ENCODE measurements at places on chromosomes 7 and 10.

DNA sequence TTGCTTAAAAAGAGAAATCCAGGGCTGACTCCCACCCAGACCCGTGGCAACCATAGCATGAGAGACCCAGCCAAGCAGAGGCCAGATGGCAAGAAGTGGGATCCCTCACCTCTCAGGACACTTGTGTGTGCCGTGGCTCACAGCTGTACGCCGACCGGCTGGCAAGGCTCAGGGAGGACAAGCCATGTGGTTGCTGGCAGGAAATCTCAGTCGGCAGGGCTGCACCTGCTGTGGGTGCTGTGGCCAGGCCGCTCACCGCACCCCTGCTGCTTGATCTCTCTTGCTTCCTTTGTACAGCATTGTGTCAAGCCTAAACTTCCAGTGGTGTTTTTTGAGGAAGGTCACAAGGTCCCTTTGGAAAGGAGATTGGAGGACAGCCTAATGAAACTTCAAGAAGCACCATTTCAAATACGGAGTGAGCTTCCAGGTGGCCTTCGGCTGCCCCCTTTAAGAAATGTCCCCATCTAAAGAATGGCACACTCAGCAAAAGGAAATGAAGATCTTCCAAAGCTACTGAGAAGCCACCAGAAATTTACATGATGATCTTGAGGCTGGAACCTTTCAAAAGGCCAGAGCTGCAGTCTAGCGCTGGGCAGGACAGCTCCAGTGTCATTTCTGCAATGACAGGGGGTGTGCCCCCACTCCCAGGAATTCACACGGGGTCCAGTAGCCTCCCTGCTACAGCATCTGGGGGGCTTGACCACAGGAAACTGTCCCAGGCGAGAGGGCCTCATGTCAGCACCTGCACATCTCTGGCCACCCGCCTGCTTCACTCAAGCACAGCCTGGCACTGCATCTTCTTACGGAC lies 409.0 kb upstream of the MGMT start:
- DNase-seq: no peak

DNA sequence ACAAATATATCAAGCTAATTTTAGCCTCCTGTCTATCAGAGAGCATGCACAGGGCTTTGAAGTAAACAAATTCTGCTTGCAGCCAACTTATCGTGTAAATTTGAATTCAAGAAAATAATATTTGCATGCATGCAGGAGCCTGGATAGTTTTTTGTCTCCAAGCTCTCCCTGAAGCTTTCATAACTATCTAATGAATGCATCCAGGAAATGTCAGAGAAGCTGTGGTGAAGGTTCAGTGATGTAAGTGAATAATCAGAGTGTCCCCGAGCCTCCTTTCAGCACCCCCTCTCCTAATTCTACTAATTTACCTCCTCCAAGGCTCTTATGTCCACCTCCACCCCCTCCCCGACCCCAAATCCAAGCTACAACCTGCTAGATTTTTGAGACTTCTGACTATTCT lies 172.0 kb upstream of the ZNF32 start:
- DNase-seq: no peak

GRCh38 chr7:2520761-2521290 lies 1.3 kb downstream of the LFNG start:
- DNase-seq: no peak

DNA sequence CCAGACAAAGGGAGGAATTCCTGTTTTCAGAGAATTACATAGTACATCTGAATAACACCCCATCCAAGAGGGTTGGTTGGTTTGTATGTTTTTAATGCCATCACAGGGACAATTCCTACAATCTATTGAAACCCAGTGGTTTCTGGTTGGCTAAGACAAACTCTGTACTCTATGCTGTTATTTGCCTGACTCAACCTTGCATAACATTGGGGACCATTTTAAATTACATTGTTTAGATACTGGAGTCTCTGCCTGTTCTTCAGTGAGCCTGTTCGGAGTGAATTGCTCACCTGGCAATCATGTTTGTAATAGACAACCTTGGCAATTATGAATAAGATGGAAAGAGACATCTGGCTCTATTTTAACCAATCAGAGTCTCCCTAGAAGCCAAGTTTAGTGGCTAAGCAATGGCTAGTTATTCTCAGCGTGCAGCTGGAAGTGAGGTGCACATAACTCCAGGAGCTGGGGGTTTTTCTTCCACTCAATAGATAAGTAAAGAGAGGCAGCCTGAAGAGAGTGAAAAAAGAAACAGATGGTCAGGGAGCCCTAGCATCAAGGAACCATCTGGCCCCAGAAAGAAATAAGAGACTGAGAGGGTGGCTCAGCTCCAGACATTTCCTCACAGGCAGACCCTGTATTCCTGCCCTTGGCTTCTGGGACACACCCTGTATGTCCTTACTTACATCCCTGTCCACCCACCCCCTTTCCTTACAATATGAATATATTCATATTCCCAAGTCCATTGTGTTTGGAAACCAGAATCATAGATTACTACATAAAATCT lies 21.2 kb upstream of the SLC35G1 start:
- no peak for DNase-seq

DNA sequence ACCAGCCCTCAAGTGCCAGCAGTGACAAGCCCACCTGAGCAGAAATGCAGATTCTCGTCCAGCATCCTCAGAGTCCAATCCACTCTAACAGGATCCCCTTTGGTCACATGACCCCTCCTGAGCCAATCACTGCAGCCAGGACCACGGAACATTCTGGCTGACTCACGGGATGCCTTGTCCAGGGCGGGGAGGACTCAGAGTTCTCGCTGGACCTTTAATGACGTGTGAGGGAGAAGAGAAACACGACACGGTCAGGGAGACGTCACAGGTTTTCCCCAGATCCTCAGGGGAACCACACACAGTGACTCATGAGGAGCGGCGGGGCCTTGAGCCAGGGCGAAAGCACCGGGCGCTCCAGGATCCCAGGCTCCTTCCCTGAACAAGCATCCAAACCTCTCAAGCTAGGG lies 155.7 kb downstream of the PTPRN2 start:
- DNase-seq: peak; percentile 15

Measured in inflammatory macrophage treated with lipopolysaccharide for 1 hour (primary cell).